ENCODE measurements at places on chromosomes 1 and 21.

DNA sequence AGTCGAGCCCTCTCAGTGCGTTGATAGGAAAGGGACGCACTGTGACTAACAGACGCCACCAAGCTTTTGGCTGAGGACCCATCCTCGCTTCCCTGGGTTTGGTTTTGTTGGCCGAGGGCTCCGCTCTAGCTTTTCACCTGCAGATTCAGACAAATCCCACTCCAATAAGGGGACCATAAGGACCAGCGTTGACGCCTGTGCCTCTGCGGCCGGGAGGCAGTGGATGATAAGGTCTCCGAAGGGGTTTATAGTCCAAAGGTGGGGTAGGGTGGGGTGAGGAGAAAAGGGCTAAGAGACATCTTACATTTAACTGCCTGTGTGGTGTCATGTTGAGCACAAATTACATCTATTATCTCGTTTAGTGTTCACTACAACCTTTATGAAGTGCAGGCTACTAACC, 760 bp downstream of the PEX14 start:
- no peak for DNase-seq

- no peak for DNase-seq
Observed at GRCh38 chr1:91650764-91651163, 150.1 kb downstream of the CDC7 start.

DNA sequence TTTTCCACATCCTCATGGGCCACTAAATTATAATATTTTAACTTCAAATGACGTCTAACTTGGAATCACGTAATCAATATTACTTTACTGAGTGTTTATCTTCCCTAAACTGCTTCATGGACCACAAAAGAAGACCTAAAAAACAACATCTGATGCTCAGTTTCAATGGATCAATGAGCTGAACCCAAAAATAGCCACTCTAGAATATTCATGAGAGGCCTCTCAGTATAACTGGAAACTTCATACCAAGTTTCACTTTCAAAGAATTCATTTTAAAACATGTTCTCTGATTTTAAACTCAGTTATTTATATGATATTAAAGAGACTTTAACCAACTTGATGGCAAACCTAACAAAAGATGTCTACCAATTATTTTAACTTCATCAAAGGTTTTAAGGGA, 23.7 kb upstream of the TIAM1 start:
- no peak for DNase-seq

DNA sequence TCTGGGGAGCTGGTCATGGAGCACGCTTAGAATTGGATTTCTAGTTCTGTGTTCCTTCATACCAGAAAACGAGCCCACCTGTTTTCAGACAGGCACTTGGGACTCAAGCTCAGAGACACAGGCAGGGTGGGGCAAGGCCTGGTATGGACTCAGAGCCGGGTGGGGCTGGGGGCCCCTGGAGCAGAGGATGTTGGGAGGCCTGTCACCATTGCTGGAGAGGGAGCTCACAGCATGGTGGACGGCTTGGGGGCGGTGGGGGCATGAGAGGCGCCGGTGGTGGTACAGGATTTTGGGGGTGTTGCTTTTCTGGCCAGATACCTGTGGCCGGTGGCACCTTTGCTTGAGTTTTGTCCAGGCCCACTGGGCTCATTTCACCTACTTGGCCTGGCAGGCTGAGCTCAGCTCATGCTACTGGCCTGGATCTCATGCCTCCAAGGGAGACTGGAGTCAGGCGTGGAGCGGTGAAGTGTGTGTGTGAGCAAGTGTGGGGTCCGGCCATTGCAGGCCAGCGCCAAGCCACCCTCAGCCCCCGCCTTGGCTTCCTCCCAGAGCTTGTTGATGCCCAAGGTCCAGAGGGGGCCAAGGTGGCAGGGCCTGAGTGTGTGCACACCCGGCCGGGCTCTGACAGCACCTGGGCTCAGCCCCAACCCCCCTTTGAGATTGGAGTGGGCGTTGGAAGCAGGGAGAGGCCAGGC, 8.7 kb downstream of the SLX9 start:
- no peak for DNase-seq

DNA sequence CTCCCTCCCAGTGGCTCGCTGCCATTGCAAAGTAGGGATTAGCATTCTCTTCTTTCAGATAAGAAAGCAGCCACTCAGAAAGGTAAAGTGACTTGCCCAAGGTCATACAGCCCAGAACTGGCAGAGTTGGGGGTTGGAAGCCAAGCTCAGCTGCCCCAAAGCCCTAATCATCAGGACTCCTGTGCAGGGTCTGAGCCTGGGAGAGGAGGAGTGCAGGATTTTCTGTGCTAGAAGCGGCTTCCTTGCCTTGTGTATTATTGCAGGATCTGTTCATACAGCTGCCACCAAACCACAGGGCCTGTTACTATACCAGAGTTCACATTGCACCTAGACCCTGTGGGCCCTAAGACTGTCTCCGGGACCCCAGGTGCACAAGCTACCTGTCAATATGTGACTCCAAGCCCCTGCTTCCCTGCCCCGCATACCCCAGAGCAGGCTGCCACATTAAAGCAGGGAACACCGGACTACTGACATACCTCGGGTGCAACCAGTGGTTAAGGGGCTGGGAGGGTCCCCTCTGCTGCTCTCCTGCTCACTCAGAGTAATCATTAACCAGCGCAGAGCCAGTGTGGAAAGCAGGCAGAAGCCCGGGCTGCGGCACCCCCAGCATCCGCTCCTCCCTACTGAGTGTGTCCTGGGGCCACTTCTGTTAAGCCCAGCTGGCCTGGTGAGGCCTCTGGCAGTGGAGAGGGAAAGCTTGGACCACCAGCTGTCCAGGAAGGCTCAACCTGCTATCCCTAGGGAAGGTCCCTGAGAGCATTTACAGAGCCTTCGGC, 15.8 kb downstream of the HSPG2 start:
- no peak for DNase-seq

DNA sequence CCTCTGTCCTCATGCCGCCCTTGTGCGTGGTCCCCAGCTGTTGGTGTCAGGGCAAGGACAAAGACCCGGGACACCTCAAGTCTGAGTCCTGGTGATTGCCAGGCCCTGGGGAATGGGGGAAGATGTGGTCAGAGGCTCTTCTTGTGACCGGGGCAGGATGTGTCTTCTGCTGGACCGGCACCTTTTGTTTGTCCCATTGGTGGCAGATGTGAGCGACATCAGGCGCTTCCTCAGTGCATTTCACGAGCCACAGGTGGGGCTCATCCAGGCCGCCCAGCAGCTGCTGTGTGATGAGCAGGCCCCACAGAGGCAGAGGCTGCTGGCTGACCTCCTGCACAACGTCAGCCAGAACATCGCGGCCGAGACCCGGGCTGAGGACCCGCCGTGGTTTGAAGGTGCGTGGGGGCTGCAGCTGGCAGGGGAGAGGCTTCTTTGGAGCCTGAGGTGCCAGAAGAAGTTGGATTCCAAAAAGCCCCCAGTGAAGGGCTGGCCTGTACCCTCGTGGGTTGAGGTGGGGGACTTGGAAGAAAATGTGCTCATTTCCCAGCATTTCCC, 8.4 kb downstream of the DFFB start:
- DNase-seq = no peak

DNA sequence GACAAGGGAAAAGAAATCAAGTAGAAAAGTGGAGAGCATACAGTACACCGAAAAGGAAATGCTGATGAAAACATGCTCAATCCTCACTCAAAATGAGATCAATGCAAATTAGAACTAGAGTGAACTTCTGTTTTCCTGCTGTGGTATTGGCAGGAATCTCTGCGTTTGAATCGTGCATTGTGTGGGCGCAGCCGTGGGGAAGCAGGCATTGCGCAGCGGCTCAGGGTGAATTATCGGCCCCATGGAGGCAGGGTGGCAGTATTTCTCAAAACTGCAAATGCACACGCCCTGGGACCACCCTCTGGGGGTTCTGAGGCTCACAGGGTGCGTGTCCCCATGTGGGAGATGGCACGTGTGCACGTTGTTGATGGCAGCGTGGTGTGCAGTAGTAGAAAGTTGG, 140.6 kb downstream of the PEX14 start:
- DNase-seq = no peak

- DNase-seq = no peak
Observed at GRCh38 chr1:43570715-43571114, 40.0 kb downstream of the PTPRF start.

- no peak for DNase-seq
Observed at GRCh38 chr21:26887251-26887650, 42.0 kb upstream of the ADAMTS1 start.

DNA sequence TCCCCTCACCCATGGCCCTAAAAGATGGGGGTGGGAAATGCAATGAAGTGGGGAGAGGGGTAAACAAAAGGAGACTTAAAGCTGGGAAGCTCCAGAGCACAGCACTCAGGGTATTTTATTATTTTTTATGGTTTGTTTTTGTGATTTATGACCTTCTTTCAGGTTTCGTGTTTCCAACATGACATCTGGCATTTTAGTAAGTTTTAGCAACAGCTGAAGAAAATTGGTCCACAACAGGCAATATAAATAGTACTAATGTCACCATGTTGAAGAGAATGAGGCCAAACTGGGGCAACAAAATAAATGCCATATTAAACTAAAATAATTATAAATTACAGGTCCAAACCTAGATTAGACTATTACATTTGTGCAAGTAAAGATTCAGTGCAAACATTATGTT, 56.3 kb downstream of the TBX15 start:
- DNase-seq = no peak

- no peak for DNase-seq
Observed at GRCh38 chr1:1274299-1274930, 761 bp upstream of the UBE2J2 start.

DNA sequence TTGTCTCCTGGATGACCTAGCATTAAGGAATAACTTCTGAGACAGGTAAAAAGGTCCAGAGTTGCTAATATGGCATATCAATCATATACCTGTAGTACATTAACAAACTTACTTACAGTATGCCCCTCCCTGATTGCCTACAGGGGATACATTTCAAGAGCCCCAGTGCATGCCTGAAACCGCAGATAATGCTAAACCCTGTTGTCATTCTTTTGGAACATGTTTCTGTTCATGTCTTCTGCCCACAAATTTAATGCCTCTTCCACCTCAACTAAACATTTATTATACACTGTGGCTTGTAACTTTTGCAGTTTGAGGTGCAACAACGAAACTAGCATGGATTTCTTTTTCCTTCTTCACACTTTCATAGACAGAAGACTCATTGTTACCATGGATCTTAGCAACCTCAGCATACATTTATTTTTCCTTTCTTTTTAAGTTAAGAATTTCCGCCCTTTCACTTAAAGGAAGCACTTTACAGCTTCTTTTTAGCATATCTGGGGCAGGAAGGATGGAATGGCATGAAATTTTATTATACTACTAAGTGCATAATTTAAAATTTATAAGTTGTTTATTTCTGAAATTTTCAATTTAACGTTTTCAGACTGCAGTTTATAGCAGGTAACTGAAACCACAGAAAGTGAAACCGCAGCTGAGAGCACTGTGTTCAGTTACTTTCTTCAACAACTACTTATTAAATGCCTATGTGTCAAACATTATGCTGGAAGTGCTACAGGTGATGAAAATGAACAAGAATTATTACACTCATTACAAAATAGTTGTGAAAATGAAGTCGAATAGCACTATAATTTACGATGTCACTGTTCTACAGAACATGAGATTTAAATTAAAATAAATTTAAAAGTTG, 25.3 kb downstream of the F13B start:
- DNase-seq = no peak

- no peak for DNase-seq
Observed at GRCh38 chr1:230982696-230983095, 3.8 kb downstream of the ARV1 start.

DNA sequence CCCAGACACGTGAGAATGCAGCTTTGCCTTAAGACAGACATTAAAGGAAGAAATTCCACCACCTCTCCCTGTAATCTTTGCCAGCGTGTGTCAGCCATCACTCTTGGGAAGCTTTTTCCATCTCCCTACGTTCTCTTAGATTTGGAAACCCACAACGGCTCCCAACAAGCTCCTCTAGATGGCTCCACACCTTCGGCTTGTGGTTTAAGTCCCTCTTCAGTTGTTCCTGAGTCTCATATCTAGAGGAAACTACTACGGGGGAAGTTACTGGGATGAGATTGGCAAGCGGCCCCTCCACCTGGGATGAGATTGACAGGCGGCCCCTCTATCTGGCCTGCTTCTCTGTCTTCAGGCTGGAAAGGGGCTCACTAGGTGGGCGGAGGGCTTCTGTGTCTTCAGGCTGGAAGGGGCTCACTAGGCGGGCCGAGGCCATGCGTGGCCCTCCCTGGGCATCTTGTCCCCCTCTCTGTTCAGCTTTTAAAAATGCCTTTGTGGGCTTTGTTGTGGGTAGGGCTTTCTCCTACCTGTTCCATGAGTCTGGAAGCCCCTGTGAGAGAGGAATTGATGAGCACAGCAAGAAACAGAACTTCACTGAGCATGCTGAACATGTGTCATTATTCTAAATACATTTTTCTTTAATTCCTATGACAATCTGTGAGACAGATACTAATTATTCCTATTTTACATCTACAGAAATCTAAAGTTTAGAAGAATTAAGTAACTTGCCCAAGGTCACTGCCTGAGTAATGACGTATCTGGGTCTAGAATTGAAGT, 670.5 kb downstream of the KIF26B start:
- no peak for DNase-seq

- DNase-seq = no peak
Observed at GRCh38 chr21:29232530-29233255, 66.0 kb upstream of the BACH1 start.

DNA sequence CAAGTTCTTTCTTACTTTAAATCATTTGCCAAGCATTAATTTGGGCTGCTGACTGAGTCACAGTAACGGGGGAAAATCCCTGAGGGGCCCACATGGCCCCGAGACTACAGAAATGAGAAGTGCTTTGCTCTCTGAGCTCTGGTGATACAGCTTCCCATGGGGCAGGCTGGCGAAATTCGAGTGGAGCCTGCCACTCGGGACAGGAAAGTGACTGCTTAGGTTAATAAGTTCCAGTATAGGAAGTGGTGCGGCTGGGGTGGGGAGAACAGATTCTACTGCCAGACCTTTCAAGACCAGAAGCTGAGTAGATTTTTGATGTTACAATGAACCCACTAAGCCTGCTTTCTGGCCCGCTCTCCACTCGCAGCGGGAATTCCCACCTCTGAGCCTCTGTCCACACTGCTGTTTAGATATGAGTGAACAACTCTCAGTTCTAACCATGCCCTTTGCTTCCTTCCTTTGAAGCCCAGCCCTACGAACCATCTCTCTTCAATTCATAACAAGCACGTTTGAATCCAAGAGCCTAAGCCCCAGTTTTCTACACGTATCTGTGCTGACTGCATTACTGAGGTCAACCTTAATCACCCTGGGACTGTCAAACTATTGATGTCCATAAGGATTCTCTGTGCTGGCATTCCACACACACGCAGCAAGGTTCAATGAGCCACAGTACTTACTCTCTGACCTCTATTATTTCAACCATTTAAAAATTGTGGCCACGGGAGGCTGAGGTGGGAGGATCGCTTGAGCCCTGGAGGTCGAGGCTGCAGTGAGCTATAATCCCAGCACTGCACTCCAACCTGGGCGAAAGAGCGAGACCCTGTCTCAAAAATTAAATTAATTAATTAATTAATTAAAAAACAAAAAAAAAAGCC, 9.6 kb downstream of the ZBTB17 start:
- DNase-seq = peak; percentile 61

Data from CD4-positive, alpha-beta T cell treated with Interleukin-4 for 1 hour (primary cell).